ENCODE measurements at places on chromosomes 16 and 17.

GRCh38 chr17:76094046-76094445 is 9.5 kb downstream of the EXOC7 start:
- DNase-seq, result no peak
- H3K27ac ChIP-seq, result no peak overlapping the region
- H3K4me1 ChIP-seq, result no peaks in the 10 kb centered on the region
- no peaks in the 10 kb centered on the region for H3K27me3 ChIP-seq

GRCh38 chr17:59435238-59435637 is 103.8 kb downstream of the YPEL2 start:
- no peaks in the 10 kb centered on the region for H3K4me1 ChIP-seq
- DNase-seq, result no peak
- H3K36me3 ChIP-seq, result no peaks in the 10 kb centered on the region
- no peak overlapping the region for H3K27ac ChIP-seq

- H3K4me1 ChIP-seq, result no peaks in the 10 kb centered on the region
- no peak overlapping the region for H3K4me3 ChIP-seq
- no peaks in the 10 kb centered on the region for H3K27me3 ChIP-seq
Observed at GRCh38 chr17:29549177-29549923, 17.5 kb downstream of the ABHD15 start.

- no peaks in the 10 kb centered on the region for H3K27me3 ChIP-seq
- no peak overlapping the region for H3K27ac ChIP-seq
- H3K36me3 ChIP-seq, result no peaks in the 10 kb centered on the region
- no peak overlapping the region for H3K4me3 ChIP-seq
- no peak for DNase-seq
Observed at GRCh38 chr16:30147843-30148510, 25.0 kb upstream of the MAPK3 start.

- no peaks in the 10 kb centered on the region for H3K27me3 ChIP-seq
- no peak for DNase-seq
- H3K4me1 ChIP-seq, result 0 out of 2 replicates have a peak, but pooled peaks cover 6% of the 10 kb centered on the region
- no peaks in the 10 kb centered on the region for H3K36me3 ChIP-seq
- no peak overlapping the region for H3K4me3 ChIP-seq
Observed at GRCh38 chr16:457732-458400, 32.4 kb downstream of the RAB11FIP3 start.

- no peak for DNase-seq
- no peak overlapping the region for H3K4me3 ChIP-seq
- H3K27ac ChIP-seq, result no peak overlapping the region
- H3K27me3 ChIP-seq, result no peaks in the 10 kb centered on the region
Observed at GRCh38 chr16:78443542-78444364, 344.3 kb downstream of the WWOX start.

- no peak overlapping the region for H3K4me3 ChIP-seq
- no peak for DNase-seq
- H3K36me3 ChIP-seq, result no peaks in the 10 kb centered on the region
- peaks cover 13% of the 10 kb centered on the region for H3K4me1 ChIP-seq
Observed at GRCh38 chr17:81719410-81720266, 7.6 kb downstream of the SLC25A10 start.

- no peaks in the 10 kb centered on the region for H3K36me3 ChIP-seq
- no peak overlapping the region for H3K27ac ChIP-seq
- H3K4me3 ChIP-seq, result no peak overlapping the region
- H3K4me1 ChIP-seq, result peaks cover 3% of the 10 kb centered on the region
- no peaks in the 10 kb centered on the region for H3K27me3 ChIP-seq
- DNase-seq, result no peak
Observed at GRCh38 chr17:30091121-30091670, 25.4 kb upstream of the NSRP1 start.

DNA sequence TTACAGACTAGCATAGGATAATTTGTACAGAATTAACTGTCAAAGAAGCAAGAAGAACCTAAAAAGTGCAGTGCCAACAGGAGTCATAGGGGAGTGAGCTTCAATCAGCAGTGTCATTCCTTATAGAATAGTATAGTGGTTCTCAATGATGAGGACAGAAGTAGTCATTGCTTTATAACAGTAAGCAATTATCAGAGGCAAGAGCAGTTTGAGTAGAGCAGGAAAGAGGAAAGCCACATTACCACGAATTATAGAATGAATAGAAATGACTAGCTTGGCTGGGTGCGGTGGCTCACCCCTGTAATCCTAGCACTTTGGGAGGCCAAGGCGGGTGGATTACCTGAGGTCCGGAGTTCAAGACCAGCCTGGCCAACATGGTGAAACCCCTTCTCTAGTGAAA is 209.7 kb upstream of the TBX2 start:
- no peak overlapping the region for H3K27ac ChIP-seq
- H3K4me1 ChIP-seq, result no peaks in the 10 kb centered on the region

GRCh38 chr17:63647065-63647725 is 25.0 kb downstream of the MAP3K3 start:
- no peaks in the 10 kb centered on the region for H3K4me1 ChIP-seq
- H3K36me3 ChIP-seq, result no peaks in the 10 kb centered on the region
- no peak overlapping the region for H3K27ac ChIP-seq
- DNase-seq, result no peak

DNA sequence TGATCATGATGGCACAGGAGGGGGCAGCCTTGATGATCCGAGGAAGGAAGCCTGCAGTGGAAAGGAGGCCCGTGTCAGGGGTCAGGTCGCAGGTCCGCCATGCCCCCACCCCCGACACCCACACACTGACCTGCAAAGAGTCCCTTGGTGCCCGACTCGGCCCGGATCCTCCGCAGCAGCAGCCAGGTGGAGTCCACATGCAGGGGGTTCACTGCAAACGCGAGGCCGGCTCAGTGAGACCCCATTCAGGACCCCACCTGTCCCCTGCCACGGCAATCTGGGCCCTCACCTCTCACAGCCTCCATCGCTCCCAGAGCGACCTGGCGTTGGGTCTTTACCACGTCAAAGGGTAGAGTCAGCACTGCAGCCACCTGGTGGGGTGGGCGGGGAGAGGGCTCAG is 4.6 kb downstream of the SLC25A39 start:
- no peaks in the 10 kb centered on the region for H3K27me3 ChIP-seq
- H3K36me3 ChIP-seq, result peaks cover 3% of the 10 kb centered on the region
- no peaks in the 10 kb centered on the region for H3K4me1 ChIP-seq
- H3K4me3 ChIP-seq, result no peak overlapping the region
- DNase-seq, result no peak
- no peak overlapping the region for H3K27ac ChIP-seq

DNA sequence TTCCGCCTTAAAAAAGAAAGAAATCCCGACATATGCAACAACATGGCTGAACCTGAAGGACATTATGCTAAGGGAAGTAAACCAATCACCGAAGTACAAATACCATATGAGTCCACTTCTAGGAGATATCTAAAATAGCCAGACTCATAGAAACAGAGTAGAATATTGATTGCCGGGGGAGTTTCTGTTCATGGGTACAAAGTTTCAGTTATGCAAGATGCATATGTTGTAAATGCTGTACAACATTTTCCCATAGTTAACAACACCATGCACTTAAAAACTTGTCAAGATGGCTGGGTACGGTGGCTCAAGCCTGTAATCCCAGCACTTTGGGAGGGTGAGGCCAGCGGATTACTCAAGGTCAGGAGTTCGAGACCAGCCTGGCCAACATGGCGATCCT is 251.5 kb upstream of the EEF2KMT start:
- H3K36me3 ChIP-seq, result no peaks in the 10 kb centered on the region
- no peak for DNase-seq
- no peak overlapping the region for H3K27ac ChIP-seq
- no peaks in the 10 kb centered on the region for H3K27me3 ChIP-seq
- H3K4me1 ChIP-seq, result no peaks in the 10 kb centered on the region

DNA sequence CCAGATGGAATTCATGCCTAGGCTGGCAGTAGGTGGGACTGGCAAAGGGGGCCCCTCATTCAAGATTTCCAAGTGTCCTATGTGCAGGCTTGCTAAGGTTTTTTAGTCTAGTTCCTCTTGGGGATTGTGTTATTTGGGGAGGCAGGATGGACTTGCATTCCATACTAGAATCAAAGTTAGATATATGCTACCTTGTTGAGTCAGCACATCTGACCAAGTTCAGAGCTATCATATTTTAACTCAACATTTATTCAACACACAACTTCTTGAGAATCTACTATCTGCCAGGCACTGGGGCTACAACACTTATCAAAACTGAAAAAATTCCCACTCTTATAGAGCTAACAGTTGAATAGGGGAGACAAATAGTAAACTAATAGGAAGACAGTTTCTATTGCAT is 6.7 kb downstream of the GP2 start:
- H3K36me3 ChIP-seq, result no peaks in the 10 kb centered on the region
- no peak overlapping the region for H3K27ac ChIP-seq
- no peak overlapping the region for H3K4me3 ChIP-seq
- no peak for DNase-seq
- no peaks in the 10 kb centered on the region for H3K4me1 ChIP-seq
- peaks cover 12% of the 10 kb centered on the region for H3K27me3 ChIP-seq

GRCh38 chr17:163514-164098 is 17.8 kb downstream of the DOC2B start:
- H3K36me3 ChIP-seq, result no peaks in the 10 kb centered on the region
- H3K4me1 ChIP-seq, result no peaks in the 10 kb centered on the region
- no peak overlapping the region for H3K4me3 ChIP-seq
- no peak for DNase-seq
- H3K27me3 ChIP-seq, result no peaks in the 10 kb centered on the region
- no peak overlapping the region for H3K27ac ChIP-seq

DNA sequence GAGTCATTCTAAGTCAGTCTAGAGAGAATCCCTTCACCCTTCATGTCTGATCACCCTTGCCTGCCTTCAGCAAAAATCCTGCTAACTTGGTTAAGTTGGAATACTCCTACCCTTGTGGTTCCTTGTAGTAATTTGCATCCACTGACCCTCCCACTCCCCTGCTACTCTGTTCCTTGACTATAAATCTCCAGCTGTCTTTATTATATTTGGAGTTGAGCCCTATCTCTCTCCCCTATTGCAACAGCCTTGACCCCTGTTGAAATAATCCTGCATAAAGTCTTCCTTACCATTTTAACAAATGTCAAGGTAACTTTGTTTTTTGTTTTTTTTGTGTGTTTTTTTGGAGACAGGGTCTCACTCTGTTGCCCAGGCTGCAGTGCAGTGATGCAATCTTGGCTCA is 590.1 kb downstream of the WWOX start:
- H3K27me3 ChIP-seq, result no peaks in the 10 kb centered on the region

- no peak overlapping the region for H3K4me3 ChIP-seq
- peak overlapping the region; percentile 58 for H3K27ac ChIP-seq
- no peak for DNase-seq
- peaks cover 52% of the 10 kb centered on the region for H3K4me1 ChIP-seq
- H3K36me3 ChIP-seq, result 0 out of 2 replicates have a peak, but pooled peaks cover 3% of the 10 kb centered on the region
Observed at GRCh38 chr17:50647187-50647586, 12.5 kb downstream of the ABCC3 start.

DNA sequence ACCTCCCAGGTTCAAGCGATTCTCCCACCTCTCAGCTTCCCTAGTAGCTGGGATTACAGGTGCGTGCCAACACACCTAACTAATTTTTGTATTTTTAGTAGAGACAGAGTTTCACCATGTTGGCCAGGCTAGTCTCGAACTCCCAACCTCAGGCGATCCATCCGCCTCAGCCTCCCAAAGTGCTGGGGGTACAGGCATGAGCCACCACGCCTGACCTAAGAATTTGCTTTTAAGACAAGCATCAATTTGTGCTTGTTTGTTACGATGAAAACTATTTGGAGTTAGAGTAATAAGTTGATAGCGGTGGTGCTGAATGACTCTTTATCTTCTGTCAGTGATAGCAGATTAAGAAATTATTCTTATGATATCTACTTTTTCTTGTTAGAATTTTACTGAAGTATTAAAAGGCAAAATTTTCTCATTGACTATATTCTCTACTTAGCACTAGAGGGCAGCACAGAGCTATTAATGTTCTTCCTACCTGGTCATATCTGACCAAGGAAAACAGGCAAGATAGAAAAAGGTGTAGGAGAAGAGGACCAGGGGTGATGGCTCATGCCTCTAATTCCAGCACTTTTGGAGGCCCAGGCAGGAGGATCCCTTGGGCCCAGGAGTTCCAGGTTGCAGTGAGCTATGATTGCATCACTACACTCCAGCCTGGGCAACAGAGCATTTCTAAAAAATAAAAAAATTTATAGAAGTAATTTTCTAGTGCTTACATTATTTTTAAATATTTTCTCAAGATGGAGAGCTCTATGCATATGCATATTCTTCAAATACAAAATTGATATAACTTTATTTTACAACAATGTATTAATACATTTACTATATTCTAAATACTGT is 24.5 kb downstream of the STXBP4 start:
- no peak for DNase-seq
- H3K4me3 ChIP-seq, result no peak overlapping the region
- H3K27ac ChIP-seq, result no peak overlapping the region
- H3K36me3 ChIP-seq, result no peaks in the 10 kb centered on the region
- H3K27me3 ChIP-seq, result no peaks in the 10 kb centered on the region
- no peaks in the 10 kb centered on the region for H3K4me1 ChIP-seq

DNA sequence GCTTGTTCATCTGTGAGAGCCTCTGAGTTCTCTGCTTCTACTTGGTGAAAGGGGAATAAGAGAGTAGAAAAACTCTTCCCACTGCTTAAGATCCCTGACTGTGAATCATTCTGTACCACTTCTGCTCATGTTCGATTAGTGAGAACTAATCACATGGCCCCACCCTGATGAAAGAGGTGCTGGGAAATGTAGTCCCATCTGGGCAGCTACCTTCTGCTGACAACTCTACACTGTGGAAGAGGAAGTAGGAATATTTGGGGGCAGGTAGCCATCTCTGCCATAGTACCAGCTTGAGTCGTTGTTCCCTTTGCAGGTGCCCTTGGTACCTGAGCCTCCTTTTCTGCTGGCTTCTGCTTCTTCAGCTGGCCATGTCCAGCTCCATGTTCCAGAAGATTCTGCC is 29.9 kb downstream of the NKD1 start:
- no peak overlapping the region for H3K27ac ChIP-seq
- no peak for DNase-seq
- H3K27me3 ChIP-seq, result no peaks in the 10 kb centered on the region
- H3K4me1 ChIP-seq, result no peaks in the 10 kb centered on the region
- no peak overlapping the region for H3K4me3 ChIP-seq

- H3K36me3 ChIP-seq, result no peaks in the 10 kb centered on the region
- H3K27me3 ChIP-seq, result no peaks in the 10 kb centered on the region
- 0 out of 2 replicates have a peak overlapping the region, but pooled peaks have one; percentile 14 for H3K27ac ChIP-seq
- H3K4me1 ChIP-seq, result peaks cover 6% of the 10 kb centered on the region
- H3K4me3 ChIP-seq, result no peak overlapping the region
- no peak for DNase-seq
Observed at GRCh38 chr16:2385190-2385836, 43.9 kb upstream of the CCNF start.

DNA sequence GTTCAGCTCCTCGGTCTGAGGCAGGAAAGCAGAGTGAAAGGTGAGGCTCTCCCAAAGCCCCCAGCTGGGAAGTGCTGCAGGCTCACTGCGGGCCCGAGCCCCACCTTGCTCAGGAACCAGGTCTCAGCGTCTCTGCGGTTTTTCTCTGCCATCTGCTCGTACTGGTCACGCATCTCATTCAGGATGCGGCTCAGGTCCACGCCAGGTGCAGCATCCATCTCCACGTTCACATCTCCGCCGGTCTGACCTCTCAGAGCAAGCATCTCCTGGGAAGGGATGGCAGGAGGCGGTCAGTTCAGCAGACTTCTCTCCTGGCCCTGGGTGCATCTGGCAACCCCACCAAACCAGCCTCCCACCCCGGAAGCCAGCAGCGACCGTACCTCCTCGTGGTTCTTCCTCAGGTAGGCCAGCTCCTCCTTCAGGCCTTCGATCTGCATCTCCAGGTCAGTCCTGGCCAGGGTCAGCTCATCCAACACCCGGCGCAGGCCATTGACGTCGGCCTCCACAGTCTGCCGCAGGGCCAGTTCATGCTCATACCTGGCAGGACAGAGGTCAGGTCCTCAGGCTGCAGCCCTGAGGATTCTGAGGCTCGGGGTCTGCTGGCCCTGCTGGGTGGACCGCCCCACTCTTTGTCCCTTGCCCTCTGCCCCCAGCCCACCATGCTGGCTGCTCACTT is 1.5 kb downstream of the KRT16 start:
- H3K4me3 ChIP-seq, result no peak overlapping the region
- DNase-seq, result no peak
- no peaks in the 10 kb centered on the region for H3K36me3 ChIP-seq
